Kidney epithelial cell (primary cell): ENCODE measurements at places on chromosomes 13 and 19.

- DNase-seq, result no peak
Measured at GRCh38 chr19:13964776-13965175, 12.5 kb downstream of the DCAF15 start.

GRCh38 chr19:3923912-3924311, 9.0 kb upstream of the NMRK2 start:
- DNase-seq, result no peak

- no peak for DNase-seq
Measured at GRCh38 chr13:50071379-50071778, 56.1 kb downstream of the KCNRG start.

- DNase-seq, result no peak
Measured at GRCh38 chr13:30371649-30372265, 50.5 kb upstream of the UBE2L5 start.

GRCh38 chr13:111114362-111115060, 599 bp upstream of the ARHGEF7 start:
- no peak for DNase-seq
